ENCODE measurements at places on chromosomes 11 and 22.

GRCh38 chr11:8097468-8097867 is 16.5 kb downstream of the TUB start:
- no peak for DNase-seq

DNA sequence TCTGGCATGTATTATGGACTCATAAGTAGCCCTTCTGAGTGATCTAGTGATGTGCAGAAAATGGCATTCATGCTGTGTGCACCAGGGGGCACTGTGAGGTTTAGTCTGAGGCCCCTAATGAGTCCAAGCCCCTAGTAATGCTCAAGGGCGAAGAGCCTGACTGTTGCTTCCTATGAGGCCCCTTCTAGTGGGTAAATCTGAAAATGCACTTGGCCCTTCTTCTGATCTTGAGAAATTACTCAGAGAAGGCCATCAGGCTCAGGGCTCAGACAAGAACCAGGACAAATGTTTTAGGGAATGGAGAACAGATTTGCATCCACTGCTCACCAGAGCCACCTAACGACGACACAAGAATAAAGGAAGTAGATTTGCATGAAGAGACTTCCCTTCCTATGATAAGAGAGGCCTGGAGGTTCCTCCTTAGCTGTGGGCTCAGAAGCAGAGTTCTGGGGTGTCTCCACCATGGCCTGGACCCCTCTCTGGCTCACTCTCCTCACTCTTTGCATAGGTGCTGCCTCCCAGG is 75.8 kb downstream of the GGTLC2 start:
- DNase-seq: no peak

- no peak for DNase-seq
Observed at GRCh38 chr11:74019104-74019738, 10.3 kb upstream of the UCP3 start.

DNA sequence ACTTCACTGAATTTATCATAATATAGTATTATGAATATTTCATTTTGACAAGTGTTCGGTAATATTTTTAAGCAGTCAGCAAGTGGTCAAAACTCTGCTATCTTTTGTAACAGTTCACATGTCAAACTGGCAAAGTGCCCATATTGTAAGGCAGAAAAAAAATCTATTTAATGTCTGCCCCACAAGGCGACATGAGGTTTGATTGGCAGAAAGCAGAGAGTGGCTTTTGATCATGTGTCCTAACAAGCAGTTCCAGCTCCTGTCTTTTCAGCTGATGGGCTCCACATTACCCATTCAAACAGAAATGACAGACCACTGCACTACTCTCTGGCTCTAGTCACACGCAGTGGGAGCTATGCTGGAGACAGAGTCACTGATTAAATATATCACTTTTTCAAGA is 59.0 kb downstream of the SOX6 start:
- DNase-seq: no peak

DNA sequence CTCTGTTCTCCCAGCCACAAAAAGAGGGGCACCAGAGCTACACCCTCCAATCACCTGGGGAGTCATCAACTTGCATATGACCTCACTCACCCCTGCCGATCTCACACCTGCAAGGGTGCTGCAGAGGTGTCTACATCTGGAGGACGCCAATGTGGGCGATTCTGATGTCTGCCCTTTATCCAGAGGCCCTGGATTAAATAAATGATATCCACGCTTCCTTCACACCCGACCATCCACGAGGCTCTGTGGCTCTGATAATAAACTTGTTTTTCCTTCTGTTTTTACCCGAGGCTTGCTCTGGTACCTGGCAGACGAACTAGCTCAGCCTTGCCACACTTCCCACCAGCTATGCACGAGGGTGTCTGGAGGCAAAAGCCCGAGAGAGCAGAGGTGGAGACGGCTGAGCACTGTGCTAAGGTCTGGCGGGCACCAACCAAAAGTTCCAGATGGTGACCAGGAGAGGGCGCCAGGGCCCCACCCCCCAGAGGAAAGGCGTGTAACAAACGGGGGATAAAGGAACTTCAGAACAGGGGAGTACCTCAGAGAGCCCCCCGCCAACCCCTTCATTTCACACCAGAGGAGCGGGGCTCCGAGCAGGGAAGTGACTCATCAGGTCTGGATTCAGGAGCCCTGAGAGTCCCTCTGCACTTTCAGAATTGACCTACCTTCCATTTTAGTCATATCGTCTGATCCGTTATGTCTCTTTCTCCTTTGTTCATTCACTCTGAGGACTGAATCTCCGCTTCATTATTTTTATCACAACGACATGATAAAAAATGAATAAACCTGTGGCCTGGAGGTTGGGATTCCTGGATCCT is 13.5 kb downstream of the SCN3B start:
- DNase-seq: peak; percentile 54

DNA sequence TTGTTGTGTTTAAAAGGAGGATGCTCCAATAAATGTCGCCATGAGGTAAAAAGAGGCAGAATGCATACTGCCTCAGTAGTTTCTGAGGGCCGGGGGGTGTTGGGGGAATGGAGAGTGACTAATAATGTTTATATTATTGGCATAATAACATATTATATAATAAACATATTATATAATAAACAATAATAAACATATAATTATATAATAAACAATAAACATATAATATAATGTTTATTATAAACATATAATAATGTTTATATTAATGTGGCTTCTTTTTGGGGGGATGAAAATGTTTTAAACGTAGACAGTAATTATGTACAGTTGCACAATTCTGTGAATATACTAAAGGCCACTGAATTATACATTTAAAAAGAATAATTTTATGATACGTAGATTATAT is 35.6 kb downstream of the TRIM66 start:
- no peak for DNase-seq

DNA sequence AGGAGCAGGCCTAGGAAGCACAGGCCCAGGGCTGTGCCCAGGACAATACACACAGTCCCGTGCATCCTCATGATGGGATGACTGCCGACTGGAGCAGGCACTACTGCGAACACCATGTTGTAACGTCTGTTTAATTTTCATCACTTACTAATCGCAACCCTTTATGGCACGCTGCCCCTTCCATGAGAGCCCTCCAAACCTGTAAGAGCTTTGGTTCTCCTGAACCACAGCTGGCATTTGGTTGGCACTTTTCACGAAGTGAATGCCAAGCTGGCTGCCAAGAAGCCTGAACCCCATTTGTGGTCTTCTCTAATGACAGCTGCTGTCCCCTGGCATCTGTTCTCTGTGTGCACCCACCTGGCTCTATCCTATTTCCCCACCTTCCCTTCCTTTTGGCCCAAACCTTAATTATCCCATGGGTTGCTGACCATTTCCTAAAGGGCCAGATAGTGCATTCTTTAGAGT is 36.5 kb downstream of the APOL1 start:
- DNase-seq: no peak

DNA sequence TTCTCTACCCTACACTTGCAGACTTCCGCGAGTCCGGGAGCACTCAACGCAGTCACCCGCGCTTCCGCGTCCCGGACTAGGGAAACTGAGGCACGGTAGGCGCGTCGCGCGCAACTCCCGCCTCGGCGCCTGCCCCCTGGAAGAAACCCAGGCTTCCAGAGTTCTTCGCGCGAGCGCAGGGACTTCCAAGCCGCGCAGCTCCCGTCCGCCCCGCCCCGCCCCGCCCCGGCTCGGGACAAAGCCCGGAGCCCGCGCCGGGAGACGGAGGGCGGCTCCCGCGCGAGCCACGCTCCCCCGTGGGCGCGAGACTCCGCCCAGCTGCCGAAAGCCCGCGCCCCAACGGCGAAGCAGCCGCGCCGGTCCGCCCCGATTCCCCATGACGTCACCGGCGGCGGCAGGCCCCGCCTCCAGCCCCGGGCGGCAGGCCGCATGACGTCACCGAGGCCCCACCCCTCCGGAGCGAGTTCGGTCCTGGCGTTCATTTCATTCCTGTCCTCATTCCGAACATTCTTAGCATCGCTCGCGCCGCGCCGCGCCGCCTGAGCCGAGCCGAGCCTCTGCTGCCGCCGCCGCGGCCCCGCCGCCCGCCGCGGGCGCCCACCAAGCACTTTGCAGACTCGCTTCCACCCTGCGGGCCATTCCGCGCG is at the start of gene TEAD1:
TEAD1 (plus strand) TSS at position 498 of the 647 bp plus-strand sequence.
- peak; percentile 92 for DNase-seq

- no peak for DNase-seq
Observed at GRCh38 chr22:47009304-47010101, 247.1 kb downstream of the TBC1D22A start.

GRCh38 chr11:19075636-19076035 is 15.1 kb upstream of the MRGPRX2 start:
- no peak for DNase-seq

- DNase-seq: no peak
Observed at GRCh38 chr22:48265000-48265625, 1502.7 kb downstream of the TBC1D22A start.

DNA sequence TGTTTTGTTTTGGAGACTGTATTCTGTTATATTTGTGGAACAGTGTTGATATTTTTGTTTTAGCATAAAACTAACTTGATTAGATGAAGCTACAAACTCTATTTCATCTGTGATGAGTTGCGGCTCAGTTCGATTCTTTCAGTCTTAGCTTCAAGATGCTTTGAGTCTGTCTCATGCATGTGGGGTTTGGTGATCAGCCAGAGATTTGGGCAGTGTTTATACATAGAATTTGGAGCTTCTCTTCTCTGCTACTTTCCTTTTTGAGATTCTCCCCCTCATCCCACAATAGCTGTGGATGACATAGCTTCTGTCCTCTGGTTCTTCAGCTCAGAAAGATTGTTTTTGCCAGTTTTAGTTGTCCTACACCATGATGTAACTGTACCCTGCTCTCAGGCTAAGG is 90.4 kb downstream of the ARHGAP20 start:
- no peak for DNase-seq

DNA sequence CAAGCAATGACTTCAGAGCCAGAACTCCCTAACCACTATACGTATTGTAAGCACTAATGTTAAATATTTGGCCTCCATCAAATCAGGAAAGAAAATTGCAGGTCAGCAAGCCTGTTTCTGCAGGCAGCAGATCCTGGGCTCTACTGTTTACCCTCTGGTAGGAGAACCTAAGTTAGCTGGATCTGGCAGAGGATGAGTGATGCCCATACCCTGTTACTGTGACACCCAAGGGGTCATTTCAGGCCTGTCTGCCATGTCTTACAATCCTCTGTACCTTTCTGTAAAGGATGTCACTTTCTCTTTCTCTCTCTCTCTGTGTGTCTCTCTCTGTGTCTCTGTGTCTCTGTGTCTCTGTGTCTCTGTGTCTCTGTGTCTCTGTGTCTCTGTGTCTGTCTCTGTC is 106.9 kb downstream of the CSNK2A3 start:
- no peak for DNase-seq

DNA sequence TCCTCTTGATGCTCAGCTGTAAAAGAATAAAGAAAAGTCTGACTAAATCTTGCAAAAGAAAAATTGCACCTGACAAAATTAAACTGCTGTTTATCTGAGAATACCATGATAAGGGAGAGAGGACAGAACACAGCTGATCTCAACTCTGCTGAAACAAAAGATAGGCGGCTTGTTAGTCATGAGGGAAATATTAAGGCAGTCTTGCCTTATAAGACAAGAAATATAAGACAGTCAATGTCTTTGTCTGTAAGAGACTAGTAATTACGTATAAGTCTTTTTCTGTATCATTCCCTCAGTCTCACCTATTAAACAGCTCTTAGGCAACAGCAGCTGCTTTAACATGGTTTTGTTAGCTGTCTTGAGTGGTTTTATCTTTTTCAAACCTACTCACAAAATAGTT is 296.6 kb downstream of the LUZP2 start:
- DNase-seq: no peak

DNA sequence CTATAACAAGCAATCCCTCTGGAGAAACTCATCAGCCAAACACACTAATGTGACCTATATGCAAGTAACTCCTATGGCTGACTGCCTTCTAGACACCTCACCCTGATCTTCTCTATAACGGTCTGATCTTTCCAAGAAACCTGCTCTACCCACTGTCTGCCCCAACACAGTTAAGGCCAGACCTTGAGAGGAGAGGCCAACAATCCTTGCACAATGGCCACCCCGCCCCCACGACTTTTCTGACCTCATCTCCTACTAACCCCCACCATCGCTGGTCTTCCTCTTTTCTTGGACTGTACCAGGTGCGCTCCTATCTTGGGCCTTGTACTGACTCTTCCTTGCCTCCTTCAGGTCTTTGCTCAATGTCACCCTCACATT is 12.5 kb downstream of the HIRA start:
- DNase-seq: no peak

GRCh38 chr11:116865696-116866095 is 28.3 kb upstream of the APOA1 start:
- no peak for DNase-seq

DNA sequence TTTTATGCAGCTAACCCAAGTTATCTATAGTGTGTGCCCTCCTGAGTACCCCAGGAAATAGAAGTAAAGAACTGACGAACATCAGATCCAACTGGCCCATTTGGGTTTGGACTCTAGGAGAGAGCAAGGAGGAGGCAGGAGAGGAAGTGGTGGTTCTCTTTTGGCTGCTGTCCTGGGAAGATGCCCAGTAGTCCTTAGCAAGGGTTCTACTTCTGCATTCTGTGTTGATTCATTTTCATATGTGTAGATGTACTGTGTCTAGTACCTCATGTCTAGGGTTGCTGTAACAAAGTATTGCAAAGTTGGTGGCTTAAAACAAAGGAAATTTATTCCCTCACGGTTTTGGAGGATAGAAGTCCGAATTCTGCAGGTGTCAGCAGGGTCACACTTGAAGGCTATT is 6.6 kb upstream of the MMP27 start:
- no peak for DNase-seq

DNA sequence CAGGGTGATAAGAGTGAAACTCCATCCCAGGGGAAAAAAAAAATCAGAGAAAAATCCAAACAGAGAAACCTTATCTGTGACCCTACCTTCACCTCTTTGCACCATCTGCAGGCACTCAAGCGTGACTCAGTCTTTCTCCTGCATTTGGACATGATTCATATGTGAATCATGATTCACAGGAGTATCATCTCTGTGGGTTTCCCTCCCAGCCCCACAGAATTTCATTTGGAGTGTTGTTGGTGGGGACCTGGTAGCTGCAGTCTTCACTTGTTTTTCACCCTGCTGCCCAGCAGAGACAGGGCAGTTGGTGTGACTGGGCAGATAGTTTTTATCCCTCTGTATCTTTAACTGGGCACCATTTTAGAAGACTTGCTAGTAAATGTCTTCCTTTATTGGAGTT is 75.7 kb downstream of the DEPDC5 start:
- DNase-seq: no peak

DNA sequence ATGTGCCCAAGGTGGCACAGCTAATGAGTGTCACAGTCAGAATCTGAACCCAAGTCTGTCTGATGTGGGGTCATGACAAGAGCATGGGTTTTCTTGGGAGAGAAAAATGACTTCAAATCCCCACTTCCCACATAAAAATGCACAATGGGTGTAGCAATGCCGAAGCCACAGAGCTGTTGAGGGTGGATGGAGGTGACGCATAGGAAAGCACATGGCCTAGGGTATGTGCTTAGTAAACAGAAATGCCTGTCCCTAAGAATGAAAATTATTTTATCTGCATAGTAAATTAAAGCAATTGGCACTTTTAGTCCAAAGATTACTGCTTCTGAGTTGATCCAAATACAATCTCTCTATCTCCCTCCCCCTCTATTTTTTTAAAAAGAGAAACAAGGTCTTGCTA is 10.9 kb downstream of the MICAL3 start:
- DNase-seq: no peak
